Renal cortical epithelial cell (primary cell): ENCODE measurements at places on chromosomes 6 and 20.

DNA sequence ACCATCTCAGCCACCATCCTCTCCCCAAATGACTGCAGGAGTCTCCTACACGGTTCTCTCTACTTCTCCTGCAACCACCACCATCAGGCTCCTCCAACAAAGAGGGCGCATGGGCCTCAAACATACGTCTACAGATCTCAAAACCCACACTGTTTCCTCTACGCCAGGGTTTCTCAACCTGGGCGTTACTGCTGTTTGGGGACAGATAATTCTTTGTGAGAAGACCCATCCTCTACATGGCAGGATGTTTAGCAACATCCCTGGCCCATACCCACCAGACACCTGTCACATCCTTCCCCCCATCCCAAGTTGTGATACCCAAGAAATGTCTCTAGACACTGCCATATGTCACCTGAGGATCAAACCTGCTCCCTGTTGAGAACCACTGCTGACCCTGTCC lies 45.0 kb downstream of the ELMO2 start:
- no peak for DNase-seq

DNA sequence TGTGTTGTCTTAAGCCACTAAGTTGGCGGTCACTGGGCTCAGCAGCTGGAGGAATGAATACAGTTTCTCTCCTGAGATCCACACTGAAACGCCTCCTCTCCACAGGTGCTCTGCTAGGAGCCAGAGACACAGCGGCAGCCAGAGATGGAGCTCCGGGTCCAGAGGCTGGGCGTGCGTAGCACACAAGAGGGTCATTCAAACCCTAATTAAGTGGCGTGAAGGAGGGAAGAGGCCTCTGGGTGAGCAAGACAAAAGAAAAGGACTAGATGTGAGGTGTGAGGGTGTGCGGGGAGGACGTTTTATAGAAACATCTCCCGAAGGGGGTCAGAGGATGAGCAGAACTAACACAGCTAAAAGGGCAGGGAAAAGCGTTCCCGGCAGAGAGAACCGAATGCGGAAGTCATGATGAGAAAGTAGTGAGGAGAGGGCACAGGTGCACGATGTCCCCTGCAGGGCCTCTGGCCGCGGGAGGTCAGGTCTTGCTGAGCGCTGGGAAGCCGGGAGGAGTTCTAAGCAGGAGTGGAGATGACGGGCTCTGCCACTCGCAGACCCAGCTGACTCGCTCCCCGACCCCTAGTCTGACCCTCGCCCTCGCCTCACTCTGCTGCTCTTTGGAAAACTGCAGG lies 54.4 kb downstream of the BMP7 start:
- DNase-seq, result no peak

DNA sequence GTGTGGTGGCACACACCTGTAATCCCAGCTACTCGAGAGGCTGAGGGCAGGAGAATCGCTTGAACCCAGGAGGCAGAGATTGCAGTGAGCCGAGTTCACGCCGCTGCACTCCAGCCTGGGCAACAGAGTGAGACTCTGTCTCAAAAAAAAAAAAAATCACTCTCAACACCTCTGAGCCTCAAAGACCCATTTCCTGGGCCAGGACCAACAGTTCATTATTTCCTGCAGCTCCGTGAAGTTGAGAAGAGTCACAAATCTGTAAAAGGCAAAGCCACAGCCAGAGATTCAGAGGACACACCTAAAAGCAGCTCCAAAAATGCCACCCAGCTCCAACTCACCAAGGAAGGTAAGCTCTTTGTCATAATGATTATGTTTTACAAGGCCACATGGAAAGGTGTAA lies 15.2 kb upstream of the NOP56 start:
- no peak for DNase-seq

DNA sequence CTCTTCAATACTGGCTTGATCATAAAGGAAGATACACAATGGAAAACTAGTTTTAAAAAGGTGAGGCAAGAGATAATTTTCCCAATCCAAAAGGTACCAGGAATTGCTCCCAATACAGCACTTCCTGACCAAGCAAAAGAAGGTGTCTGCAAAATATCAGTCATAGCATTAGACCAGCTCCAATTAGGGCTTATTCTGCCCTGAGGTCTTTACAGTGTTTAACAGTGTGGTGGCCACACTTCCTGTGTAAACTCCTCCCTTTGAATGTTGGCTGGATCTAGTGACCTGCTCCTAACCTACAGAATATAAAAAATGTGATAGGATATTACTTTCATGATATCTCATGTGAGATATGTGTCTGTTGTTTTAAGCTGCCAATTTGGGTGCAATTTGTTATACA lies 57.1 kb upstream of the BTN3A2 start:
- DNase-seq, result no peak

DNA sequence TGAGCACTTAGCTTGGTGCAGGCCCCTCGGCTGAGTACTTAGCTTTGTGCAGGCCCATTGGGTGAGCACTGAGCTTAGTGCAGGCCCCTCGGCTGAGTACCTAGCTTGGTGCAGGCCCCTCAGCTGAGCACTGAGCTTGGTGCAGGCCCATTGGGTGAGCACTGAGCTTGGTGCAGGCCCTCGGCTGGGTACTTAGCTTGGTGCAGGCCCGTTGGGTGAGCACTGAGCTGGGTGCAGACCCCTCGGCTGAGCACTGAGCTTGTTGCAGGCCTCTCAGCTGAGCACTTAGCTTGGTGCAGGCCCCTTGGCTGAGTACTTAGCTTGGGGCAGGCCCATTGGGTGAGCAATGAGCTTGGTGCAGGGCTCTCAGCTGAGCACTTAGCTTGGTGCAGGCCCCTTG lies 387.1 kb downstream of the THBS2 start:
- no peak for DNase-seq

DNA sequence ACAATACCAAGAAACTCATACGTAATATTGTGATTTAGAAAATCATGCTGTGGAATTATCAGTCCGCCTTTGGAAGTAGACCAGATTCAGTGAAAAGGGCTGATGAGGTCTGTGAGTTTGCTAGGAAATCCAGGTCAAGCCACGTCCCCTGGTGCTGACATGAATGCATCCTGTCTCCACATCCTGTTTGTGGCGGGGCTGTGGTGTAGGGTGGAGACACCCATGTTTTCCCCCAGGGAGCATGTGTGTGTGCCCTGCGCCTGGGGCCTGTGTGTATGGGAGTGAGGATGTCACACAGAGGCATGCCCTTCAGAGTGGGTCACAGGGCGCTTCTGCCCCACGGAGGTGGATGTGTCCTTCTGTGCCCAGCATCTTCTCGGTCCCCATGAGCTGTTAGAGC lies 109.1 kb downstream of the SASH1 start:
- DNase-seq, result no peak

DNA sequence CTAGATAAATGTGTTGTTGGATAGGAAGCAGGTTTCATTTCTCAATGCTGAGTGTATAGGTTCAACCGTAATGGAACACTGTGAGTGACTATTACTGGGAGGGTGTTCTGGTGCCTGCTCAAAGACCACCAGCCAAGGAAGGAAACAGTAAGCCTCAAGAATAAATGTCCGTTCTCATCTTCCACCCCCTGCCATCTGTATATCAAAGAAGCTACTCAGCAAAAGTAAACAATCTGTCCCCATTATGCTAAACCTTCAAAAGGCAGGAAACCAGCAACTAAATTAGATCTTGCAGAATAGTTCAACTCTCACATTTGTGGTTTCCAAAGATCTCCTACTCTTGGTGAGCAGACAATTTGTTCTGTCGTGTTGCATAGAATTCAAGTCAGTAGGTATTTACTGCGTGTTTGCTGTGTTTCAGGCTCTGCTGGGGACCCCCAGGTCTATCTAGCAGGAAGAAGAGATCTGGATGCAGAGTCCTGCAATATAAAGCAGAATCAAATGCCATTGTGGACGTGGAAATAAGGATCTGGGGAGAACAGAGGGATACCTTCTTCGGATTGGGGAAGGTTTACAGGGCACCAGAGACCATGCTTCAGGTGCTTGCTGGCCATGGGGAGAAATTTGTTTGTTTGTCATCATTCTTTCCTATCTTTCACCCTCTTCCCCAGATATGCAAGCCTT lies 87.3 kb downstream of the SCML4 start:
- no peak for DNase-seq

DNA sequence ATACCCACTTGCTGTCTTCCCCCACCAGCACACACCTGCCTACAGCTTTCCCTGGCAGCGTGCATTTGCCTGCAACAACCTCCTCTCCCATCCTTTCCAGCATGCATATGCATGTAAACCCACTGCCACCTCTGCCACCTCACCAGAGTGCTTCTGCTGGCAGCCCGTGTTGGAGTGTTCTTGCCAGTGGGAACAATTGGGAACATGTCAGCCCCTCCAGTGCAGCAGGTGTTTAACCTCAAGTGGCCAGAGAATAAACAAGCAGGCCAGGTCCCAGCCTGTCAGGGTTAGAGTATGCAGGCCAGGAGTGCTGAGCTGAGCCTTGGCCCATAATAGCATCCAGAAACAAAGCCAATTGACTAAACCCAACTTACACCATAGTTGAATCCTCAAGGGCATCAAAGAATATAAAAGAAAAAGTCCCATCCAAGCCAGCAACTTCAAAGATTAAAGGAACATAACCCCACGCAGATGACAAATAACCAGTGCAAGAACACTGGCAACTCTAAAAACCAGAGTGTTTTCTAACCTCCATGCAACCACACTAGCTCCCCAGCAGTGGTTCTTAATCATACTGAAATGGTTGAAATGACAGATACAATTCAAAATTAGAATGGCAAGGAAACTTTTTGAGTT lies 1212.1 kb upstream of the CITED2 start:
- DNase-seq, result no peak

GRCh38 chr6:43609402-43609801 lies 19.7 kb downstream of the GTPBP2 start:
- no peak for DNase-seq

DNA sequence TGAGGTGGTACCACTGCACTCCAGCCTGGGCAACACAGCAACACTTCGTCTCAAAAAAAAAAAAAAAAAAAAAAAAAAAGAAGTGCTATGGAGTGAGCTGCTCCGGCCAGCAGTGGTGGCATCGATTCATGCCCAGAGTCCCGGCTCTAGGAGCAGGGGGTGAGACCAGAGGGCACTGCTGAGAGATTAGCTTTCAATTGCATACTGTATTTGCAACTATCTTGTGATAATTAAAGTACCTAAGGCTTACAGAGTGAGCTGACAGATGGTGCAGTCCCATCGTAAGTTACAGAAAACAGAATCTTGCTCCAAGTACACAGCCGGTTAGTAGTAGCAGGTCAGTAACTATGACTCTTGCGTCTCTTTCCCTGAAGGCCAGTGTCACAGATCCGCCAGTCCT lies 31.5 kb downstream of the TMEM14B start:
- DNase-seq, result no peak

DNA sequence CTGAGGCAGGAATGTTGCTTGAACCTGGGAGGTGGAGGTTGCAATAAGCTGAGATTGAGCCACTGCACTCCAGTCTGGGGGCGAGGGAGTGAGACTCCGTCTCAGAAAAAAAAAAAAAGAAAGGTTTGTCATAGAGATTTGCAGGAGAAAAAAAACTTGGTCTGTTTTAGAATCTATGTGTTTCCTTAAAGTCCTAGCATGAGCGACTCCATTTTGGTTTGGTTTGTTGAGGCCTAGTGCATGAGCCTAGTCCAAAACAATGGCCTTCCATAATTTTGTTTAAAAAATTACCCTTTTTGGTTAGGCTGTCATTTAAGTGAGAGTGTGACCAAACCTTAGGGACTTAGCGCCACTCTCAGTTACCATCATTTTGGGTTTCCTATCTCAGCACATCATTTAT lies 8.2 kb upstream of the GNMT start:
- DNase-seq, result no peak

- DNase-seq, result no peak
These were observed 188.7 kb downstream of the ZMYND8 start for GRCh38 chr20:47167846-47168245.

- no peak for DNase-seq
These were observed 9.6 kb upstream of the C6orf132 start for GRCh38 chr6:42152024-42152423.

- no peak for DNase-seq
These were observed 22.9 kb downstream of the HTR1B start for GRCh38 chr6:77440206-77440976.

DNA sequence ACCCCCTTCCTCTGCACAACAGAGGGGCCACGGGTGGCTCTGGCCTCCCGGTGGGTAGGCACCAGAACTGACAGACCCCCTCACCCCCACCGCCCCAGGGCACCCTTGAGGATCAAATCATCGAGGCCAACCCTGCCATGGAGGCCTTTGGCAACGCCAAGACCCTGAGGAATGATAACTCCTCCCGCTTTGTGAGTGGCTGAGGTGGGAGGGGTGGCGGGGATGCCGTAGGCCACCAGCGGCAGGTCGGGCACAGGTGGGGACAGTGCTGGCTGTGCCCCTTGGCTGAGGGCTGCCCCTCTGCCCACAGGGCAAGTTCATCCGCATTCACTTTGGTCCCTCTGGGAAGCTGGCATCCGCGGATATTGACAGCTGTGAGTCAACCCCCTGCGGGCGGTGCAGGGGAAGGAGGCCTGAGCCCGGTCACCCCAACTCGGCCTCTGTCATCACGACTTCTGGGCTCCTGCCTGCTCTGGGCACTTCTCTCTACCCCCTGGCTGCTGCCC lies 29.1 kb downstream of the MYH7B start:
- no peak for DNase-seq

DNA sequence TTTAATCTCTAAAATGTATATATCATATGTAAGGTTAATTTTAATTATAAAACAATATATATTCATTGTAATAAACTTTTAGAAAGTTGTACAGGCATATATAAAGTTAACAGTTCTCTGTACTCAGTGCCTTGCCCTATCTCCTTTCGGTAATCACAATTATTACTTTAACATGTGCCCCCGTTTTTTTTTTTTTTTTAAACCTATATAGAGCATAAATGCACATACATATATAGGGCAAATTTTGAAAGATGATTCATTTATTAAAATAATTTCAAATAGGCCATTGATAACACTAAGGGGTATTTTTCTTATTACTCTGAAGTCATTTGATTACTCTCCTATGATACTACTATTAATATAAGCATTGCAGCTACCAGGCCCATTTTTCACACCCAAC lies 1.9 kb downstream of the ASF1A start:
- no peak for DNase-seq

DNA sequence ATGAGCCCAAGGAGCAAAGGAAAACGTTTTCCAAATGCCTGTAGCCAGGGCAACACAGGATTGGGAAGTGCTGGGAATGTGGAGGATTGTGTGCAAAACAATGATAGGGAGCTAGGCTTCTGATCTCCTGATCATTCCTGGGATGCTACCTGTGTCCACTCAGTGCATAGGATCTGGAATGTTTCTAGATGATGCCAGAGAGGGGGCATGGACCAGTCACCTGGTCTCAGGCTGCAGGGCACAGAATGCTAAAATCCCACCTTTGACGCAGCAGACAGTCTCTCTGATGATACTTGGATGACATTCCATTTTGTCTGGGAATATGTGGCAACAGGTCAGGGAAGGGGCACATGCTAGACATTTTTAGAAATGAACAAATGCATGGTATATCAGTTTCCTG lies 128.9 kb downstream of the CLIC5 start:
- no peak for DNase-seq

- peak; percentile 59 for DNase-seq
These were observed 17.2 kb downstream of the SLC2A12 start for GRCh38 chr6:134034961-134035822.

DNA sequence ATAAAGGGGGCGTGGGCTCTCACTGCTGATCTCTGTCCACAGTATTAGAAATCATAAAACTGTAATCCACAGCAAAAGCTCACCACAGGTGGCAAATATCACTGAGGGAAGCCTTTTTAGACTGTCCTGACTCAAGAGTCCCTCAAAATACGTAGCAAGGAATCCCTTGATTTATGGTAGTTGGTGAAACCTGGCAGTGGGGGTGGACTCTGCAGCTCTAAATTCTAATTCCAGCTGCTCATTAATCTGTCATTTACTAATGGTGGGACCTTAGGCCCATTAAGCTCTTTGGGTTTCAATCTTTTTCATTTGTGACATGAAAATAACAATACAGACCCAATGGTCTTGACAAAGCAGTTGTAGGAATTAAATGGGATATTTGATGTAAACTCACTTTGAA lies 32.3 kb downstream of the GMDS start:
- no peak for DNase-seq
